Stimulated activated CD8-positive, alpha-beta memory T cell treated with anti-CD3 and anti-CD28 coated beads, Interleukin-15, amount 100 ng/mL, for 1 hour (primary cell): ENCODE measurements at places on chromosomes 1 and 21.

GRCh38 chr1:156765666-156766065, 1.7 kb upstream of the PRCC start:
- no peak for DNase-seq

- no peak for DNase-seq
Measured at GRCh38 chr1:235077571-235078479, 50.8 kb downstream of the TOMM20 start.

- no peak for DNase-seq
Measured at GRCh38 chr21:16156841-16157489, 427.2 kb downstream of the USP25 start.

- no peak for DNase-seq
Measured at GRCh38 chr1:203627851-203628200, 1.2 kb downstream of the ATP2B4 start.

DNA sequence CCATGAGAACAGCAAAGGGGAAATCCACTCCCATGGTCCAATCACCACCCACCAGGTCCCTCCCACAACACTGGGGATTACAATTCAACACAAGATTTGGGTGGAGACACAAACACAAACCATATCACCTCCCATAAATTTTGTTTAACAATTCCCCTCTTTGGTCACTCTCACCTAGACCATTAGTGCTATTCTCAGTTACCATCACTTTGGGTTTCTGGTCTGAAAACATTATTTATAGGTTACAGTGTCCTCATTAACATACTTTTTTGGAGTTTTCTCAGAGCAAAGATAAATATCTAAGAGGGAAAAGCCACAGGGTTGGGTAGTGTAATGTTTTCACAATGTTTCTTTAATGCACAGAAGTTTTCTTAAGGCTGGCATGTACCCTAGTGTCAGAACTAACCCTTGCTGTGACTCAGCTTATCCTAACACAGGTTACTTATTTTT, 47.7 kb upstream of the DNAH14 start:
- no peak for DNase-seq

DNA sequence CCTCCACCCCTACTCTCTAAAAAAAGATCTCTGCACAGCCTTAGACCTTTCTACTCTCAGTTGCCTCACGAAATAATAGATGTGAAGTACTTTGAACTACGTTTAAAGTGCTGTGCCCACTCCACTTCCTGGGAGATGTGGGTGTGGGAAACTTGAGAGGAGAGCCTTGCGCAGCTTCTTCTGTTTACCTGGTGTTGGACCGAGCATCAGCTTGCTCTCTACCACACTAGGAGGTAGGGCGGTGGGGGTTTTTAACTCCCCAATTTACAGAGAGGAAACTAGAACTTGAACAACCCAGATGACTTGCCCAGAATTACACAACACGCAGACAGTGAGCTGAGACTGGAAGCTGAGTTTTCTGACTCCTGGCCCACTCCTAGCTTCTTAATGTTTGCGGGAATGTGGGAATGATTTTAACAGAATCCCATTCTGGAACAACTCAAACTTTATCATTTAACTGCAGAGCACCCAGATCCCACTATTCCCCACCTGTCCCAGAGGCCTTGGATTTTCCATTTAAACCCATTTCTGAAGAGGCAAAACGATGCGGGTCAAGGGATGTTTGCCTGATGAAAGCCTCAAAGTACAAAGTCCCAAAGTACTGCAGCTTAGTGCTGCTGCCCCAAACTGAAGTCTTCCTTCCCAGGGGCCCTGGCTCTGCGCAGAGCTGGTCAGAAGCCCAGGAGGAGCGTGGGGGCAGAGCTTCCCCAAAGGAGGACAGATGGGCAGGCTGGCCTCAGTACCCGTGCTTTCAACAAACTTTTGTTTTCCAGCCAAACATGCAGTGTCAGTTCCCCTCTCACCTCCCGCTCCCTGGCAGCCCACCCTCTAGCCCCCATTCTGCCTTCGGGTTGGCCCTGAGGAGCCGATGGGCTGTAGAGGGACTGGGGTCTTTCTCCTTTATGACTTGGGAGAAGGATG, 19.0 kb downstream of the BTG2 start:
- no peak for DNase-seq

GRCh38 chr1:158898722-158899121, 32.6 kb upstream of the PYHIN1 start:
- DNase-seq = no peak

DNA sequence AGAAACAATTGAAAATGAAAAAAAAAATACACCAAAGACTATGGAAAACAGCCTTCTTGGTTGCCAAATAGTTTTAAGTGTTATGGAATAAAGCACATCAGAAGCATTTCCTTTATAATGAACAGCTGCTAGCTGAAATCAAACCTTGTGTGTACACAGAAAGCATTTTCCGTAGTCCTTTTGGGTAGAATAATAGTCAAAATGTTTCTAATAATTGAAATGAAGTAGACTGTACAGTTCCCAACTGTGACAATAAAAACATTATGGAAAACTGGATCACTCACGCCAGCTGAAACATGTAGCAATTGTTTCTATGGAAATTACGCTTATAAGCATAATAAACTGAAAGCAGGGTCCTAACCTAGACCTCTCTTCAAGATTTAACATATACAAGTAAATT, 856.3 kb upstream of the B3GALT2 start:
- no peak for DNase-seq

- DNase-seq = no peak
Measured at GRCh38 chr1:30724175-30724574, 790 bp upstream of the MATN1 start.

DNA sequence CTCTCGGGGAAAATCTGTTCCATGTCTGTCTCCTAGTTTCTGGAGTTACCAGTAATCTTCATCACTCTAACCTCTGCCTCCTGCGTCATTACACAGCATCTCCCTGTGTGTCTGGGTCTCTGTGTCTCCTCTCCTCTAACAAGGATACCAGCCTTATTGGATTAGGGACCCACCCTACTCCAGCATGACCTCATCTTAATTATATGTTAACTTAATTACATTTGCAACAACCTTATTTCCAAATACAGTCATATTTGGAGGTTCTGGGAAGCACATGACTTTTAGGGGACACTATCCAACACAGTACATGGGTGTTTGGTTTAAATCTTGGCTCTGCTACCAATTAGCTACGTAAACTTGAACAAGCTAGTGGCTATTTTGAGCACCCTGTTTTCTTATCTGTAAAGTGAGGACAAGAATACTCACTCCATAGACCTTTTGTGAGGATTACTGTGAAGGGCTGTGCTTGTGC, 83.9 kb upstream of the SGIP1 start:
- DNase-seq = no peak

DNA sequence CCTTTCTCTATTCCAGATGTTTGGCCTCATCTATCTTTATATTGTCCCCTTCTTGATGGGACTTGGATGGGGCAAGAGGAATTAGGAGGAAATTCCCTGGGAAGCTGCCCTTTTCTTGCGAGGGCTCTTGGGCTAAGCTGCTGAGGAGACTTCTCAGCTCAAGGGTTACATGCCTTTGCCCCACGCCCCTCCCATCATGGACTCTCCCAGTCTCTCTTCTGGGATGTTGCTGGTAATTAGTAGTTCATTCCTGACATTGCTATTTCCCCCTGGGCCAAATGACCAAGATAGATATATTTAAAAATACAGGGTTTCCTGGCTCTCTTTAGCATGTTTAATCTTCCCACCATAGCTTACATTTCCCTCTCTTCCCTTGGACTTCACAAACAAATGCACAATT, 90.6 kb upstream of the RALGPS2 start:
- DNase-seq = no peak

- no peak for DNase-seq
Measured at GRCh38 chr1:18556364-18556763, 74.3 kb upstream of the PAX7 start.

DNA sequence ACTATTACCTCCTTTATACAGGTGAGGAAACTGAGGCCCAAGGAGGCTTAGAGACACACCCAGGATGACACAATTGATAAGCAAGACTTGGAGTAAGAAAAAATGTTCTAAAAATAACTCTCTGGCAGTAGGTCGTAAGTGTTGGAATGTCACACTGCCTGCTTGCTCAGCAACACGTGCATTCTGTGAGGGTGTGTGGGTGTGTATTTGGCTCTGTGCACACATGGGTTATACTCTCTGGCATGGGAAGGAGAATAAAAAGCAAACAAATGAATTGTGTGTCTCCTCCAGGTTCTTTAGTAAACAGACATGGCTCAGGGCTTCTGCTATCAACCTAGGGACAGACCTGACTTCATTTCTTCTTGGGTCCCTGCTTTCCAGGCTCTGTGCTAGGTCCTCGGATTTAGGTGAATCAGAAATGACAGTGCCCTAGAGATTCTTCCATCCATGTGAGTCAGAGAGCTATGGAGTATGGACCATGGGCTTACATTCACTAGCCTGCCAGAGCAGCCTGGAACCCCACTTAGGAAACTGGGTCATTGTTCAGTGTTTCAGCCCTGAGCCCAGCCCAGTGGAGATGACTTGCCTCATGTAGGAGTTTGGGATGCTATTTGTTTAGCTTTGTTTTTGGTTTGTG, 72.4 kb downstream of the ELAVL4 start:
- DNase-seq = no peak

GRCh38 chr1:247407180-247407616, 8.8 kb upstream of the NLRP3 start:
- peak; percentile 20 for DNase-seq

DNA sequence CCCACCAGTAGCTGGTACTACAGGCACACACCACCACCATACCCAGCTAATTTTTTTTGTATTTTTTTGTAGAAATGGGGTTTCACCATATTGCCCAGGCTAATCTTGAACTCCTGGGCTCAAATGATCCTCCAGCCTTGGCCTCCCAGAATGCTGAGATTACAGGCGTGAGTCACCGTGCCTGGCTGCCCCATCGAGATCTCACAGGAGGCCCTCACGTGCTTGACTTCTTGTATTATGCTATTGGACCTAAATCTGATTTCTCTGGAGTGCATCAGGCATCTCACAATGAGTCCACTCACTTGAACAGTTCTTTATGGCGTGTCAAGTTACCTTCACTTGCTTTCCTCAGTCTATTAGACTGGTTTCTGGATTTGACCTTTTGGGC, 9.3 kb upstream of the RSRP1 start:
- DNase-seq = no peak

DNA sequence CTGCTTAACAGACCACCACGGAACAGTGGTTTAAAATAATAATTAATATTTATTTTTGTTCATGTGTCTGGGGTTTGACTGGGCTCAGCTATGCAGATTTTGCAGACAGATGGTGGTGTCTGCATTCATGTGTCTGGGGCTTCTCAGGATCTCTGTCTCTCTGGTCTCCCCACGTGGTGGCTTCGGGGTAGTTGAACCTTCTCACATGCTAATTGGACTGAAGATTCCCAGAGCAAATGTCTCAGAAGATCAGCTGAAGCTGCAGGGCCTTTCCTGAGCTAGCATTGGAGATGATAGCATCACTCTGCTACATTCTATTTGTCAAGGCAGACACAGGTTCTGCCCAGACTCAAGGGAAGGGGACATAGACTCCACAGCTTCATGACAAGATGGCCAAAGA, 109.1 kb upstream of the DNAH14 start:
- DNase-seq = no peak

DNA sequence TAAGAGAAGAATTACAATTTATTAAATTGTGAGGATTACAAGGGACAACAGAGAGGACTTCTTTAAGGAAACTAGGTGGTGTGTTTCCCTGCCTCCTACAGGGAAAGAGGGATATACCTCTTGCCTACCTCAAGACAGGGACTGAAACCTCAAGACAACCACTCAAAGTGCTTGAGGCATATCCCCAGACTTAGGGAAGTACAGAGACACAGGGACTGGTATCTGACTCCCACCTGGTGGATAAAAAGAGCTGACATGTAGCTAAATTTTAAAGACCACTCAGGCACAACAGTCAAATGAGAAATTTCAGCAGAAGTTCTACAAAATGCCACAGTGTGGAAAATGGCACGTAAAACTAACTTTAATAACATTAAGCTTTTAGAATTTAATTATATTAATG, 21.3 kb downstream of the DENND2C start:
- DNase-seq = no peak

GRCh38 chr1:218513328-218513727, 168.2 kb downstream of the TGFB2 start:
- no peak for DNase-seq

DNA sequence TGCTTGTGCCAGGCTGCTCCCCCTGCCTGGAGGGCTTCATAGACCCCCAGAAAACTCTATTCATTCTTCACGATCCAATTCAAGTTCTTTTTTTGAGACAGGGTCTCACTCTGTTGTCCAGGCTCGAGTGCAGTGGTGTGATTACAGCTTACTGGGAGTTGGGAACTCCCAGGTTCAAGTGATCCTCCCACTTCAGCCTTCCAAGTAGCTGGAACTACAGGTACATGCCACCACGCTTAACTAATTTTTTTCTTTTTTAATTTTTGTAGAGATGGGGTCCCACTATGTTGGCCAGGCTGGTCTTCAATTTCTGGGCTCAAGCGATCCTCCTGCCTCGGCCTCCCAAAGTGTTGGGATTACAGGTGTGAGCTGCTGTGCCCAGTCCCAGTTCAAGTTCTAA, 4.3 kb downstream of the STK40 start:
- DNase-seq = no peak

- no peak for DNase-seq
Measured at GRCh38 chr1:8343464-8344001, 25.6 kb downstream of the SLC45A1 start.

DNA sequence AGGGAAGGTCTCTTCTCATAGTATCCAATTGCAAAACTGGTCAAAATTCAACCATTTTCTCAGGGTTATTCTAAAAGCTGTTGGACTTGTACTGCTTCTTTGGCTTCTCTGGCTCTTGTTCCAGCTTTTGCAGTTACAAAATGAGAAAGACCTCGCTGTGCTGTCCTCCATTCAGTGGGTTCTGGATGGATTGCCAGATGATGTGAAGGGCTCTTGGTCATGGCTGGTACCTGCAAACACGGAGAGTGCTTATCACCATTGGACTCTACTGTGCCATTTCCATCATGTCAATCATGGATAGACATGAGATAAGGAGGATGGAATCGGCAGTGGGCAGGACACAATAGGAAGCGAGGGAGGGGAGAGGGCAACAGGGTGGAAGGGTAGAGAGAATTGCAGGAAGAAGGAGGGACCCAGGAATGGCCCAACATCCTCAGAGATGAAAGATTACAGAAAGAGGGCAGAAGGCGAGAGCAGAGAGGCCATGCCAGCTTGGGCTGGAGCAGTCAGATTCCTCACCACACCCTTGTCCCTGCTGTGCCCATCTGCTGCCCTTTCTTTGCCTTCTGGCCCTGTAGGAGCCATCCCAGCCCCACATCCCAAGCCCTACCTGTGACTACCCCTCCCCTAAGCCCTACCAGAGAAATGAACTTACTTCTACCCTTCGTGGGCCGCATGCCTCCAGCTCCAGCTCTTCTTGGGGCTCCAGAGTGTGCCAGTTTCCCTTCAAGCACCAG, 70.3 kb downstream of the HIVEP3 start:
- no peak for DNase-seq

GRCh38 chr1:89201106-89201794, 2.5 kb upstream of the GBP4 start:
- no peak for DNase-seq
